NCI-H146 (cell line): ENCODE measurements at places on chromosomes 5 and 9.

DNA sequence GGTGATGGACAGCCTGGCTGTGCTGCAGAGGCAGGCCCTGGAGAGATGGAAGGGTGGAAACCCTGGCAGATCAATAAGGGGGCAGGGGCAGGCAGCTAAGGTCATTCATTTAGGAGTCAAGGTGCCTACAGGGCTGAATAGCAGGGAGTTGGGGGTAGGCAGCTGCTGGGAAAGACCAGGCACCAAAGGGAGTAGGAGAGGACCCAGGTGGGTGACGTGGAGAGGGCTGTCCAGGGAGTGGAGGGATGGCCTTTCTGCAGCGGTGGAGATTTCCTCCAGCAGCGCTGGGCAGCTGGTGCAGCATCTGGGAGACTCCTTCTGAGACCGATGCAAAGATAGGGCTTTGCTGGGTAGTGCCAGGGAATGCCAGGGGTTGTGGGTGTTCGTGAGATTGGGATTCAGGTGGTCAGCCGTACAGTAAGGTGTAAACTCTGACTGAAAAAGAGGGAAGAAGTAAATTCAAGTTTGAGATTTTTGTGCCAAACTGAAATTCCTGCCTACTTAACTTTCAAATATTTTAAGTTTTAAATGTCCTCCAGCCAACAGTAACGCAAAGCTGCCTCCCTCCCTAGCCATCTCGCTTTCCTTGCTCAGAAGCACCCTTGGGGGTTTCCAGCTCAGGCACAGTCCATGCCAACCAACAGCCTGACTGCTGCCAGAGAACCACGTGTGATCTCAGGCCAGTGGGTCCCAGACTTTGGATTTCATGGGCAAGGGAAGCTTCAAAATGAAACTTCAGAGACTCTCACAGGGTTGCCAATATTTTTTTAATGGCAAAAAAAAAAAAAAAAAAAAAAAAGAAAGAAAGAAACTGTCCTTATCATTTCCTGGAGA, 18.6 kb upstream of the ANGPTL2 start:
- no peak for DNase-seq

DNA sequence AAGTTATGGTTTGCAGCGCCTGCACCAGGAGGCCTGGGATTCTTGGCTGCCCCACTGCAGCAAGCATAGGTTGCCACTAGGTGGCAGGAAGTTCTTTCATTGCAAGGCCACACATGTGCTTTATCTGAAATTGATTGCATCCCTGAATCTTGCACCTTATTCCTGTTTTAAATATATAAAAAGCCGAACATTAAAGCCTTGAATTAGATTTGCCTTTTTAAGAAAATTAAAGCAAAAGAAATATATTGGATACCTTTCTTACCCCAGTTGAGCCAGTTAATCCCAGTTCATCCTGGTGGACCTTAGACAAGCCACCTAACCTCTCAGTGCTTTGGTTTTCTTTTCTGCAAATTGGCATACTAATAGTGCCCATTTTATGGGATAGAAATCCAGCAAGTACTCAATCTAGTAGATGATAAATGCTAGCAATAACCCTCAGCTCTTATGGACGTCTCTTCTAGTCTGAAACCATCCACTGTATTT, 6.3 kb upstream of the TRMT10B start:
- DNase-seq, result peak; percentile 68

GRCh38 chr9:84357275-84357674, 16.7 kb upstream of the SLC28A3 start:
- DNase-seq, result no peak

GRCh38 chr5:168365581-168366081, 74.2 kb downstream of the WWC1 start:
- no peak for DNase-seq

DNA sequence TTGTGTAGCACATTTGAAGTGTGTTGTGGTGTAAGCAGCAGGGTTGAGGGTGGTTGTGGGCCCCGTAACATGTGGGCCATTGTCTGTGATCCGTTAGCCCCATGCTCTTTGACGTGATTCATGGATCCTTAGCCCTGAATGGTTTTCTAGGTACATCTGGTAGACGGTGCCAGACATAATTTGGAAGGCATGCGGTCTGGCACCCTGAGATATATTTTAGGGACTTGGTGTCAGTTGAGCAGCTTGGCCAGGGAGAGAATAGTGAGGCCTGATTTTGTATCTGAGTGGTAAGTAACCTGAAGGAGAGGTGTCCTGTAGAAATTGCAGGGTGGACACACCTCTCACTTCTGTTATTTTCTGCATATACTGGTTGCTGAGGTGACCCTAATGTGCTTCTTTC, 10.9 kb downstream of the SH3GL2 start:
- DNase-seq, result no peak

DNA sequence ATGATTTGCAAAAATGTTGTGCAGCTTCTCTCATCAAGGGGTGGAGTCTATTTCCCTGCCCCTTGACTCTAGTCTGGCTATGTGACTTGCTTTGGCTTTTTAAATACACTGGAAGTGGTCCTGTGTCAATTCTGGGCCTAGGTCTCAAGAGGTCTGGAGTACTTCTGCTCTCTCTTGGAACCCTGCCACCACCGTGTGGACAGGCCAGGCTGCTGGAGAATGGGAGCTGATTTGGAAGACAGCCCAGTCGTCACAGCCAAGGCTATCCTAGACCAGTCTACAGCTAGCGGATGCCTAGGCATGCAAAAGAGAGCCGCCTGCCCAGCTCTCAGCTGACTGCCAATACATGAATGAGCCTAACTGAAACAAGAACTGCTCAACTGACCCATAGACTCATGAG, 56.7 kb upstream of the CLINT1 start:
- DNase-seq, result no peak

- peak; percentile 62 for DNase-seq
Measured at GRCh38 chr9:127545196-127546124, 66.6 kb upstream of the STXBP1 start.

GRCh38 chr5:173972925-173973615, 15.9 kb upstream of the C5orf47 start:
- DNase-seq, result peak; percentile 70

DNA sequence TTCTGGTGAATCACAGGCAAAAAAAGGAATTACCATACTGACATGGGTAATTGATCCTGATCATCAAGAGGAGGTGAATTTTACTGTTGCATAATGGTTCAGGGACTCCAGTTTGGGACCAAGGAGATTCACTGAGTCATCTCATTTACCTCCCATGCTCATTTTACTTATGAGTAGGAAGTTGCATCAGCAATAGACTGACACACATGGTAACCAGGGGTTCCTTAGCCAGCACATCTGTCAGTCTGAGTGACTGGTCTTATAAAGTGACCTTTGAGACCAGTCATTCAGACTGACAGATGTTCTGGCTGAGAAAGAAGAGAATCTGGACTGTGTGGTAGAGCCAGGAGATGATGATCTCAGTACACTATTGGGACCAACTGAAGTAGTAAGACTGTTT, 384.6 kb upstream of the CD180 start:
- no peak for DNase-seq

- no peak for DNase-seq
Measured at GRCh38 chr5:142841511-142842265, 71.5 kb downstream of the ARHGAP26 start.

DNA sequence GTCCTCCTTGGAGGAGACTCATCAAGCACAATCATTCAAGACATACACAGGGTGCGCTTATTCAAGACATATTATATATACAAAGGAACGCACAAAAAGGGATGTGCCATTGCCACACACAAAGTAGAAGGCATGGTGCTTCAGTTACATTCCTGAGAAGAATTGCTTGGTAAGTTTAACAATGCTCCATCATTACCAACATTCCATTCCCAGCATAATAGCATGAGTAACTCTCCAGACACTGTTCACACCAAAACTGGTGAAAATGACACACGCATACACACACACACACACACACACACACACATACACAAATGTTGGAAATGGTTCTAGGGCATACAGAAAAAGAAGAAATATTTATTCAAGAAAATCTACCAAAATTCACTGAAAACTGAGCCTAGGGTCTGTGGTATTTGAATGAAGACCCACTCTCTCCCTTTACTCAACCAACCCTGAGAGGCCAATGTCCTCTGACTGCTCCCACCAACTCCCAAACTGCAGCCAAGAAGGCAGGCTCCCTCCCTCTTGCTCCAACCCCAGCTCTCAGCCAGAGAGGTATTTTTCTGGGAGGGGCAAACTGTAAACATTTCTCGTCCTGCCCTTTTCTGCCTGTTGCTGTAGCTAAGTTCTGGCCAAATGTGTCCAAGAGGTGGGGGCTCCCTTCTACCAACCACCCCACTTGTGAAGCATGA, 19.9 kb downstream of the UGT3A1 start:
- no peak for DNase-seq

GRCh38 chr5:156942064-156942463, 21.0 kb downstream of the TIMD4 start:
- no peak for DNase-seq

- no peak for DNase-seq
Measured at GRCh38 chr5:174348311-174348981, 302.9 kb downstream of the NSG2 start.

GRCh38 chr5:150490296-150490669, 17.6 kb upstream of the NDST1 start:
- DNase-seq, result no peak

GRCh38 chr9:121675381-121675780, 23.9 kb downstream of the DAB2IP start:
- DNase-seq, result no peak

- DNase-seq, result peak; percentile 23
Measured at GRCh38 chr9:109118808-109119438, 824 bp downstream of the TMEM245 start.

DNA sequence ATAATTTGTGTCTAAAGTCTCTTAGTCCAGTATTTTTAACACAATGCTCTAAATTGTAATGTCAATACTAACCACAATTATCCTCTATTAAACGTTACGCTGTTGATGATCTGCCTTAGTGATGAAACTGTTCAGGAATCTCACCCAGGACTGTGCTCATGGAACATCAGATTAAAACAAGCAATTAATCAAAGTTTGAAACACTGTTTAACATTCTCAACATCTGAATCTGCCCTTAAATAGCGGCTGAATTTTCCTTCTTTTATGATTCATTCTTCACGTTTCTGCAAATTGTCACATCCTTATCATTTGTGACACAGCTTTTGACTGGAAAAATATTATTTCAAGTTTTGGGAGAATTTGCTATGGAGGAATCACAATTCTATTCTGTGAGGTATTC, 113.8 kb downstream of the MARCHF11 start:
- DNase-seq, result peak; percentile 24

DNA sequence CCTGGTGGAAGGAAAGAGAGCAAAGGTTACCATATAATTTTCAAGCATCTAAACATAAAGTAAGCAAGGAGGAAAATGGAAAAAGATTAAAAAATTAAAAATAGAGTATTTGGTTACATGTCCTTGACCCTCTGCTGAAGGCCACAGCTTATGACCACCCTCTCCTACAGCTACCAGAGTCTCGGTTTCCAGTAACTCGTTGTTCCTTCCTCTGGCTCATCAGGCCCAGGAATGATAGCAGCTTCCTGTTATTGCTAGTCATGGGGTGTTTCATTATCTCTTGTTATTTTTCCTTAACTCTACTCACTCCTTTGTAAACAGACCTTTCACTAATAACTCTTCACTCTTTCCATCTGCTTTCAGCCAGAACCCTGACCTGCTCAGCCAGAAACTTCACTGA, 102.2 kb downstream of the YTHDC2 start:
- DNase-seq, result no peak

DNA sequence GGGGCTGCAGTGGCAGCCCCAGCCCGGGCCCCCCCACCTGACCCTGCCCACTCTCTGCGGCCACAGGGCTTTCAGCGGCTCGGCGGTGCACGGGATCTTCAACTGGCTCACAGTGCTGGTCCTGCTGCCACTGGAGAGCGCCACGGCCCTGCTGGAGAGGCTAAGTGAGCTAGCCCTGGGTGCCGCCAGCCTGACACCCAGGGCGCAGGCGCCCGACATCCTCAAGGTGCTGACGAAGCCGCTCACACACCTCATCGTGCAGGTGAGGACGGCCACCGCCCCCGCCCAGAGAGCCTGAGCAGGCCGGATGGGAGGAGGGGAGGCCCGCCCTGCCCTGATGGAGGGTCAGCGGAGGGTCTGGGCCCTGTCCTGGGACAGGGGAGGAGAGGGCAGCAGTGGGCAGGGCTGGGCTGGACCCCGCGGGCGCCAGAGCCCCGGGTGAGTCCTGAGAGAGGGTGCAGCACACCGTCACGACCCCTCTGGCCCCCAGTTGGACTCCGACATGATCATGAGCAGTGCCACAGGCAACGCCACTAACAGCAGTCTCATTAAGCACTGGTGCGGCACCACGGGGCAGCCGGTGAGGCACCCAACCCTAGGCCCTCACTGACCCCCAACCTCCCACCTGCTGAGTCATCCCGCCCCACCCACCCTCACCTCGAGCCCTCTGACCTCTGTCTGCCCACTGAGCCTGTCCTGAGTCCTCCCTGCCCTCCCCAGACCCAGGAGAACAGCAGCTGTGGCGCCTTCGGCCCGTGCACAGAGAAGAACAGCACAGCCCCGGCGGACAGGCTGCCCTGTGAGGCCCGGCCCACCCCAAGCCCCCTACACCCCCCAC, 2.7 kb downstream of the SLC34A3 start:
- no peak for DNase-seq
